Stimulated activated CD8-positive, alpha-beta memory T cell treated with anti-CD3 and anti-CD28 coated beads, Interleukin-15, amount 100 ng/mL, for 48 hours (primary cell): ENCODE measurements at places on chromosomes 13 and 19.
A peak's percentile ranks its signal among the peaks of the same experiment; 100 is the strongest.

DNA sequence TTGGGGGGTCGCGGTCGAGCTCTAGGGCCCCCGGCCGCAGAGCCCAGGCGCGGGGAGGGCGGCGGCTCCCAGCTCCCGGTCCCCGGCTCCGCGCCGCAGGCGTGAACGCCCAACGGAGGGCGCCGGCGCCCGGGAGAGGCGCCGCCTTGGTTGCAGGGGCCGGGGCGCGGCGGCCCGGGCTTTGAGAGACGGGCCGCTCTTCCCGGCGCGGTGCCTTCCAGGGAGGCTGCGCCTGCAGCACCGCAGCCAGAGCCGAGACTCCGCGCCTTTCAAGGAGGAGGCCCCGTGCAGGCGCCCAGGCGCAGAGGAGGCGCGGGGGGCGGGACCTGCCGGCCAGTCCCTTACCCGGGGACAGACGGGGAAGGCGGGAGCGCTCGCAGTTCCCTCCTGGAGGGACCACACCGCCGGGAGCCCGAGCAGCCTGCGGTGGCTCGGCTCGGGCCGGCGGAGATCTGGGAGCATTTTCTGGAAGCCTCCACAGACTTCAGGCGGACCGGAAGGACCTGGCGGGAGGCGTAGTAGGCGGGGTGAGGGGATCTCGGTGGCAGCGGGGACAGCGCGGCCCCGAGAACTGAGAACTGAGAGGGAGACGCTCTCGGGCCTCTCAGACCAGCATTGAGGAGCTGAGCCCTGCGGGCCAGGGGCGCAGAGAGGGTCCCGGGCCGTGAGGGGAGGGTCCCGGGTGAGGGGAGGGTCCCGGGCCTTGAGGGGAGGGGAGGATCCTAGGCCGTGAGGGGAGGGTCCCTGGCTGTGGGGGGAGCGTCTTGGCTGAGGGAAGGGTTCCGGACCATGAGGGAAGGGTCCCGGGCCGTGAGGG, 25.5 kb upstream of the MCF2L start:
- DNase-seq: peak; percentile 8

DNA sequence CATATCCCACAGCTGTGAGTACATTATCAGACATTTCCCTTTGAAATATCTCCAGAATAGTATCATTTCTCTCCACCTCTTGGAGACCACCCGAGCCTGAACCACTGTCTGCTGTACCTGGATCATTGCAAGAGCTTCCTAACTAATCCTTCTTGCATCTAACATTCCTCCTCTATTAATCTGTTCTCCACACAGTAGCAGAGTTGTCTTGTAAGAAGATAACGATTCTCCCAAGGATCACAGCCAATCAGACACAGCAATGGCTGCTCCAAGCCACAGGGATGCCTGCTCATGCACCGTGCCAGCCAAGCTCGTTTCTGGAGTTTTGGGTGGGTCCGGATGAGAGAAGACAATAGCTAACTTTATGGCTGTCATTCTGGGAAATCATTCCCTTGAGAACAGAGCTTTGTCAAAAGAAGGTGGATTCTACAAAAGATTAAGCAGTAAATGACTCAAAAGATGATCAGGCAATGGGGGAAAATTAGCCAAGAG, 14.5 kb upstream of the LAIR1 start:
- DNase-seq: no peak

- DNase-seq: peak; percentile 79
Measured at GRCh38 chr13:99307648-99308339, 595 bp upstream of the GPR183 start.

DNA sequence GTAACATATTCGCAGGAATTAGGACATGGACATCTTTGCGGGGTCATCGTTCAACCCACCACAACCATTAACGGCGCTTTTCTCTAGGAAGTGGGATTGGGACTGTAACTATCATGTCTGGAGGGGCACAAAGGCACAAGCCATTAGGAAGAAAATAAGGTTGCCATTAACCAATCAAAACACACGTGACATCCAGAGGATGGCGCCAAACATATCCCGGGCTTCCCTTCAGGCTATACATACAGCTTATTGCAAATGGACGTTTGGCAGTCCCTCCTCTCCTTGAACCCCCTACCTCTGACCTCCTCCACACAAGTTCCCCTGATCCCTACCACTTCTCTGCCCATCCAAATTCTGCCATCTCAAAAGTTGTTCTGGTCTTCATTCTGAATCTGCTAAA, 26.6 kb upstream of the GSX1 start:
- no peak for DNase-seq
